ENCODE measurements at places on chromosomes 1 and 21.

DNA sequence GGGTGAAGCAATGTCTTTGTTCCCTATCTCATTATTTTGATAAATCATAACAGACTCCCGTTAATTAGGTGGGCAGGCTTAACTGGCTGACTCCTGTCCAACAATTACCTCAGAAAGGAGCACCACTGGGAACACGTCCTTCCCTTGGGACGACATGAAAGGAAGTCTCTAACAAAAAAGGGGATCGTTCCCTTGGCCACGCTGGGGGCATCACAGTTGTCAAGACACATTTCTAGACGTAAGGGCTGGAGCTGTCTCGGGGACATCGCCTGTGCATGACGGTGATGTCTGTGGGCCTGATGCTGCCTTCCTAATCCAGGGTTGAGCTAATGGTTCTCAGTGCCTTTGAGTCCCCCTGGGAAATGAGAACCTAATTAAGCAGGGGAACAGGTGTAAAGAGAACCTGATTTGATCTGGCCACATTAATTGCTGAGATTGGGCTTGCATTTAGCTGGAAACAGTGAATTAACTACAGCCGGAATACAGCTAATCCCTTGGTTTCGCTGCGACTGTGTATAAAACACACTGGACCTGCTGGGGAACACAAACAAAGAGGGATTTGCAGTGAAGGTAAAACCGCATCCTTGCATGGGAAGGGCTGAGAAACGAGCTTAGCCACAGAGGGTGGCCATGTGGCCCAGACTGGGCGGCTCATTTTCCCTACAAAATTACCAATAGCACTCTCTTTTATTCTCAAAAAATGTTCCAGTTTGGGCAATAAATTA lies 111.8 kb downstream of the MRPS6 start:
- no peak overlapping the region for H3K4me3 ChIP-seq
- DNase-seq: no peak
- no peaks in the 10 kb centered on the region for H3K4me1 ChIP-seq
- H3K27ac ChIP-seq: no peak overlapping the region

DNA sequence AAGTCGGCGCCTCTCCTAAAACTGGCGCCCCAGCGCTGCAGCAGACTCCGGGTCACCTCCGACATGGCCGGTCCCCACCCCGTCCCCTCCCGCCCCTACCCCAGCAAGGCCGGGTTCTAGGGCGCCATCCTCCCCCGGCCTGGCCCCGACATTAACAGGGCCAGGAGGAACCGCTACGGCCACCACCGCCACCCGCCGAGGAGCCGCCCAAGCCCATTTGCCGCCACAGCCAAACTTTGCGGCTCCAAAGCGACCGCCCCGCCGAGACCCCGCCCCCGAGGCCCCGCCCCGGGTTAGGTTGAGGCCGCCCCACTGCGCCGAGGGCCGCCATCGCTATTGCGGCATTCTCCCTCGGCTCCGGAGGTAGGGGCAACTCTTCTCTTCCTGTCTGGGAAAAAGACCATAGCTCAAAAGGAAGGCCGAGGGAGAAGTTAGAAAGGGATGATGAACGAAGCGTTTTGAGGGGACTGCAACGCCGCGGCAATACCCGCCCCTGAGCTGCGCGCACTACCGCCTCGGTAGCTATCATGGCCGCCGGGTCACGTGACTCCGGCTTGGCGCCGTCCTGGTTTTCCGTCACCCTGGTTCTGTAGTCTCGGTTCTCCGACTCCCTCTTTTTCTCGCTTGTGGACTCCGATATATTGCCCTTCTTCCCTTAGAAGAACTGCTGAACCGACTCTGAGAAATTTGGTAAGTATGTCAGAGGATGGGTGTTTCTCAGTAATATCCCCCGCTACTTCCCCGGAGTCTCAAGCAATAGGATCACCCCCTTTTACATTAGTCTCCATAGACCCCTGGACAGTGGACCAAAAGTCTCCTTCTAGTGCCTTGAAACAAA lies at the start of the genes AIDA and BROX:
AIDA (minus strand) TSS at position 239 of the 838 bp plus-strand sequence; CDS start at position 65, 174 bp downstream.
BROX (plus strand) TSS at position 312 of the 838 bp plus-strand sequence. CDS start 3,136 bp downstream, outside the sequence.
- peak within 1 kb of the TSS; percentile 92 for H3K4me3 ChIP-seq
- H3K27me3 ChIP-seq: no peaks in the 10 kb centered on the region
- no peaks in the 10 kb centered on the region for H3K36me3 ChIP-seq
- peak within 1 kb of the TSS; percentile 98 for H3K27ac ChIP-seq
- DNase-seq: no peak
- no peaks in the 10 kb centered on the region for H3K4me1 ChIP-seq

DNA sequence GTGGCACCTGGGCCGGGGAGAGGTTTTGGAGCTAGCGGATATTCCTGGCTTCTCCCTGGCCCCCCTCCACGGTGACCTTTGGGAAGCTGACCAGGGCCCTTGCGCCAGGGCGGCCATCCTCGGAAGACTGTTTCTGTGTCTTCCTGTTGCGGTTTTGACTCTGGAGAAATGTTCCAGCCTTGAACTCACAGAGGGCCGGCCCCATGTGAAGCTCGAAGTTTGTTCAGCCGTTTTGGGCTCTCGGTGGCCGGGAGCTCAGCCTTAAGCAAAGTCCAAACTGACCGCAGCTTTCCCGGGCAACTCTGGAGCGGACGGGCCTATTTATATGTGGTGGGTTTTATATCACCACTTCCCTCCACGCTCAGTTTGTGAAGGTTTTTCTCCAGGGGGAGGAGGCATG lies 17.0 kb upstream of the WNT4 start:
- H3K36me3 ChIP-seq: no peaks in the 10 kb centered on the region
- no peak for DNase-seq
- peaks cover 5% of the 10 kb centered on the region for H3K4me1 ChIP-seq
- H3K4me3 ChIP-seq: no peak overlapping the region

DNA sequence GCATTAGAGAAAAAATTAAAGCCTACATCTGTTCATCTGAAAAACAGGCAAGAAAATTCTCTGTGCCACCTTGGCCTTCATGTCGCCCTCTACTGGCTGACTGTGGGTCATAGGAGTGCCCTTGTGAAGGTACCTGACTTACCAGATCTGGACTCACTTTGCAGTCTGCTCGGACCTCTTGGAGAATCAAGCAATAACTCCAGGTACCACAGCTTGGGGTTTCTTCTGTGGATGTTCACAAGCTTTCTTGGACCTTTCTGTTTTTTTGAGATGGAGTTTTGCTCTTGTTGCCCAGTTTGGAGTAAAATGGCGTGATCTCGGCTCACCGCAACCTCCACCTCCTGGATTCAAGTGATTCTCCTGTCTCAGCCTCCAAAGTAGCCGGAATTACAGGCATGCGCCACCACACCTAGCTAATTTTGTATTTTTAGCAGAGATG lies 2.4 kb upstream of the PRAMEF18 start:
- no peak for DNase-seq
- no peaks in the 10 kb centered on the region for H3K4me1 ChIP-seq
- no peaks in the 10 kb centered on the region for H3K36me3 ChIP-seq
- no peak overlapping the region for H3K27ac ChIP-seq
- no peaks in the 10 kb centered on the region for H3K27me3 ChIP-seq

DNA sequence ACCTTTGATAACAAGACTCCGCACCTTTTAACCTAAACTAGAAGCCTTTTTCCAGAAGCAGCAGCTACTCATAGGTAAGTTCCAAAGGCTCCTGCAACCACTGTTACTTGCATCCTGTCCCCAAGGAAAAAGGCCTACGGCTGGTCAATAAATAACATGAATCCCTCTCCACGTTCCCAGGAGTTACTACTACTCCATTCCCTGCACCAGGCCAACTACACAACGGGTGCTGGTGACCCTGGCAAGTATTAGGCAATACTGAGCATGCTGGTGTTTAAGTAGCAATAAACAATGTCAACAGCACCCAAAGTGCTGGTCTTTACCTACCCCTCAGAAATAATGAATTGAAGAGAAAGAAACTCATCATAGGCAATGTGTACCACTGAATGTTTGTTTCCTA lies 7.7 kb downstream of the GNG12 start:
- no peaks in the 10 kb centered on the region for H3K36me3 ChIP-seq
- no peak overlapping the region for H3K4me3 ChIP-seq
- H3K4me1 ChIP-seq: no peaks in the 10 kb centered on the region
- no peaks in the 10 kb centered on the region for H3K27me3 ChIP-seq
- DNase-seq: no peak

DNA sequence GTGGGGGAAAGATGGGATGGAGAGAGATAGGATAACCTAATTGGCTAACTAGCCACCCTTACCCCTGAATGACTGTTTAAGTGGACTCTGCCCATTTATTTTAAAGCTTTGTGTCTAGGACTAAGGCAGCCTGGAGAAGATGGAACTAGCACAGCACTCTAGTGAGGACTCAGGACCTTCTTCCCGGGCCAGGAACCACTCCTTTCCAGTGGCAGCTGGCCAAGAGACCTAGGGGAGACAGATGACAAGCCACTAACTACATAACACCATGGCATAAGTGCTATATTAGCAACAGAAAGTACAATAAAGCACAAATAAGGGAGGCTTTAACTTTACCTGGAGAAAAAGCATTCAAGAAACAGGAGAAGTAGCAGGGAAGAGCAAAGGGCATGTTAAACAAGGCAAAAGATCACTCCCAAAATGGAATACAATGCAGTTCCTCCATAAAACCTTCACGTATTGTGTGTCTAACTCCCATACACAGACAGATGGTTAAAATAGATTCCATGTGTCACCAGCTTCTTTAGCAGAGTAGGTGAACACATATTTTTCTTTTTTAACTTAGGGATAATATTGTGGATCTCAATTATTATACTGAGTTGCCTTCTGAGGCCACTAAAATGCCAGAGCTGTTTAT lies 20.6 kb downstream of the CLCA1 start:
- H3K36me3 ChIP-seq: no peaks in the 10 kb centered on the region
- no peak for DNase-seq
- H3K27me3 ChIP-seq: peaks cover 2% of the 10 kb centered on the region
- no peak overlapping the region for H3K27ac ChIP-seq

DNA sequence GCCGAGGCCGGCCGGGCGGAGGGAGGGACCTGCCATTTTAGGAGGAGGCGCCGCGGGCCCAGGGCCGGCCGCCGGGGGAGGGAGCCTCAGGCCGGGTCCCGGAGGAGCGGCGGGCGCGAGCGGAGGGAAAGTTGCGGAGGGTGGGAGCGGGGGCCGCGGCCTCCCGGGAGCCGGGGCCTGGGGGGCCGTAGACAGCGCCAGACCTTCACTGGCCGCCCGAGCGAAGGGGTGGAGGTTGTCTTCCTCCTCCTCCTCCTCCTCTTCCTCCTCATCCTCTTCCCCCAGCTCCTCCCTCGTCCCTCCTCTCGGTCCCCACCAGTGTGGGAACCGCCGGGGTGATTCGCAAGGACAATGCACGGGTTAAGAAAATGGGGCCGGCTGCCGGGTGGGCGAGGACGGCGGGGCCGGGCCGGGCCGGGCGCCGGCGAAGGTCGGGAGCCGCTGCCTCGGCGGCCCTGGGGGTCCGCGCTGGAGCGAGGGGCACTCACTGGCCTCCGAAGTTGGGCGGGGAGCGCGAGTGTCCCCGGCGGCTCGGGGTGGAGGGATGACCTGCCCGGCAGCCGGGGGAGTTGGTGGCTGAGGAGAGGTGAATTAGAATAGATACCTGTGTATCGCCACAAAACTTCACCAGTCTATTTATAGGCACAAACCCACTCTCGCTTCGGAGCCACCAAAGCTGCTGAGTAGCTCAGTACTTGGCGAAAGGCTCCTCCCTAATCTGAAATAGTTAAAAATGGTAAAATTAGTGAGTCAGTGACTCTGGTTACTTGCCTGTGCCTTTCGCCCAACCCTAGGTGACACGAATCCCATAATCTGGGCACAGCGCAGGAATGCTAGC lies 1.3 kb downstream of the DYRK1A start:
- peak overlapping the region; percentile 89 for H3K4me3 ChIP-seq
- DNase-seq: no peak
- H3K27me3 ChIP-seq: no peaks in the 10 kb centered on the region
- no peaks in the 10 kb centered on the region for H3K36me3 ChIP-seq

DNA sequence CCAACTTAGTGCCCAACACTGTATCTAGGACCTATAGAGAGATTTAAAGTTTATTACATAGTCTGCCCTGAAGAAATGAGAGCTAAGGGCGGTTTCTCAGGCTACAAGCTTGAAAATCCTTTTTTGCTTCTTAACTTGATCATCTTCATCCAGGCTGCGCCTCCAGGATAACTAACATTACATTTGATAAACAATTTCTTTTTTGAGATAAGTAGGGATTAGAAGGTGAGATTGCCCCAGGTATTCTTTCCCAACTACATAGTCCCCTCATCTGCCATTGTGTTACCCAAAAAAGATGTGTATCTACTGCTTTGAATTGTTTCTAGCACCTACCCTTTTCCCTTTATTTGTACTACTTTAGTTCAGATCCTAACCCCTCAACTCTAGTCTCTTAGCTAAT lies 25.4 kb downstream of the NUF2 start:
- no peaks in the 10 kb centered on the region for H3K36me3 ChIP-seq
- no peak overlapping the region for H3K27ac ChIP-seq
- DNase-seq: no peak
- H3K27me3 ChIP-seq: no peaks in the 10 kb centered on the region
- H3K4me3 ChIP-seq: no peak overlapping the region
- H3K4me1 ChIP-seq: no peaks in the 10 kb centered on the region

DNA sequence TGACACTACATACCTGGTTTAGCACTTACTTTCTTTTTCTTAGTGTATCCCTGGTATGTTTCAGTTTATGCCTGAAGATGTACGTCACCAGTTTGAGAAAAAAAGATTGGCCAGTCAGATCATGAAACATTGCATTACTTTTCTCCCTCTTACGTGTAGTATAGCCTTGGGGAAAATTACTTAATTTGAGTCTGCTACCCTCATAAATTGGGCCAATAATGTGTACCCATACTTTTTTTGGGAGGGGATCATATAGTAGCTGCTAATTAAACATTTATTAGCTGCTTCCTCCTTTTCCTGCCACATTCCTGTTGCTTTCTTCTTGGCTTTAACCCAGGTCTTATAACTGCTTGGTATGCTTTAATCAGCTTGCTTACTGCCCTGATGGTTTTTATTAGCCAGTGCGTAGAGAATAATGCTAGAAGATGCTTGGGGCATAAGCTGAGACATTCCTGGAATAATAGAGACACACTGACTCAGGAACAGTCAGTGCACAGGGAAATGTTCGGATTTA lies 32.1 kb downstream of the RABGAP1L start:
- H3K27ac ChIP-seq: no peak overlapping the region
- no peak overlapping the region for H3K4me3 ChIP-seq
- H3K4me1 ChIP-seq: peaks cover 14% of the 10 kb centered on the region
- H3K27me3 ChIP-seq: no peaks in the 10 kb centered on the region
- no peak for DNase-seq
- no peaks in the 10 kb centered on the region for H3K36me3 ChIP-seq

DNA sequence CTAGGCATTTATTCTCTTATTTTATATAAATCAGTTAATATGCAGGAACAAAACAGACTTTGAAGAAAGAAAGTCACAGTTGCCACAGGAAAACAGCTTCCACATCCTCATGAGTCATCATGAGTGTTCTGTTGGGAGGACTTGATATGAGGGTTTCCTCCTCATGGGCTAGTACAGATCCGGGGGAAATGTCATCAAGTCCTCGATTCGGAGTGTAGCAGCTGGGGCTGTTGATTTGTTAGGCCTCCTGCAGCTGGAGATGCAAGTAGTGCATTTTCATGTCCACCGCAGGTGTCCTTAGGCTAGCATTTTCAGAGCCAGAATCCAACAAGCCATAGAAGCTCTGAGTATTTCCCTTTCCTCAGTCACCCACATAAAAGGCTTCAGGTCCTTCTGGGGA lies 36.7 kb downstream of the ADAM30 start:
- no peaks in the 10 kb centered on the region for H3K27me3 ChIP-seq
- no peaks in the 10 kb centered on the region for H3K36me3 ChIP-seq
- no peaks in the 10 kb centered on the region for H3K4me1 ChIP-seq
- H3K4me3 ChIP-seq: no peak overlapping the region
- DNase-seq: no peak

- H3K27ac ChIP-seq: no peak overlapping the region
- no peaks in the 10 kb centered on the region for H3K36me3 ChIP-seq
- no peaks in the 10 kb centered on the region for H3K27me3 ChIP-seq
- peak; percentile 11 for DNase-seq
Observed at GRCh38 chr1:20640183-20640597, 6.9 kb downstream of the PINK1 start.
